T-helper 1 cell (primary cell): ENCODE measurements at places on chromosomes 4 and X.

GRCh38 chrX:7545564-7545963, 297.4 kb upstream of the VCX start:
- DNase-seq: no peak

- no peak for DNase-seq
Observed at GRCh38 chr4:130293692-130294091, 1197.7 kb downstream of the C4orf33 start.

DNA sequence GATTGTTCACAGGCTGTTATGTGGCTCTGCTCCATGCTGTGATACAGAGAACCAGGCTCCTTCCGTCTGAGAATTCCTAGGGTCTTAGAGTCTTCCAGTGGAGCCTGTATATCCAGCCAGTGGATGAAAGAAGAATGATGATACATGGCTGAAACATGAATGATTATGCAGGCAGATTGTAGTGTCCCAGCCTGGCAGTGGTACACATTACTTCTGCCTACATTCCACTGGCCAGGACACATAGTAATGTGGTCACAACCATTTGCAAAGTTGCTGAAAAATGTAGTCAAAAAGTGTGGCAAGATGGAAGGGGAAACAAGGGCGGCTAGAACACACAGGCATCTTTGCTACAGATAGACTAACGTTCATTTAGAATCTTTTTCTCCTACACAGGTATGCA, 4.5 kb upstream of the GBA3 start:
- DNase-seq: no peak

GRCh38 chr4:7412554-7412912, 22.2 kb downstream of the PSAPL1 start:
- DNase-seq: no peak

GRCh38 chr4:145541346-145541745, 59.7 kb downstream of the SMAD1 start:
- DNase-seq: no peak

GRCh38 chr4:111849746-111850284, 295.4 kb upstream of the FAM241A start:
- no peak for DNase-seq

DNA sequence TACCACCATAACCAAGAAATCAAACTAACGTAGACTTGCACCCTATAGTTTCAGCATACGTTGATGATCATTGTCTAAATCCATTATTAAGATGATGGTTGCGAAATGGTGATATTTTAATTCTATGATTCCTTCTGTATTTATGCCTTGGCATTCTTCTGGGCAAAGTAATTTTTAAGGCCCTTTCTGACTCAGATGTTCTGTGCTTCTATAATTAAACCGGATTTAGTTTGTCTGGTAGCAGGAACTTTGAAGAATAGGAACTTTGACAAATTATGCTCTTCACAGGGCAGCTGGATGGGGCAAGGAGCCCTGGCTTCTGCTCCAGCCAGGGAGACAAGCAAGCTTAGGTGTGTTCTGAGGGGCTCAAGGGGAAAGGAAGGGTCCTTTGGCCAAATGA, 23.8 kb upstream of the PLAC1 start:
- DNase-seq: no peak

DNA sequence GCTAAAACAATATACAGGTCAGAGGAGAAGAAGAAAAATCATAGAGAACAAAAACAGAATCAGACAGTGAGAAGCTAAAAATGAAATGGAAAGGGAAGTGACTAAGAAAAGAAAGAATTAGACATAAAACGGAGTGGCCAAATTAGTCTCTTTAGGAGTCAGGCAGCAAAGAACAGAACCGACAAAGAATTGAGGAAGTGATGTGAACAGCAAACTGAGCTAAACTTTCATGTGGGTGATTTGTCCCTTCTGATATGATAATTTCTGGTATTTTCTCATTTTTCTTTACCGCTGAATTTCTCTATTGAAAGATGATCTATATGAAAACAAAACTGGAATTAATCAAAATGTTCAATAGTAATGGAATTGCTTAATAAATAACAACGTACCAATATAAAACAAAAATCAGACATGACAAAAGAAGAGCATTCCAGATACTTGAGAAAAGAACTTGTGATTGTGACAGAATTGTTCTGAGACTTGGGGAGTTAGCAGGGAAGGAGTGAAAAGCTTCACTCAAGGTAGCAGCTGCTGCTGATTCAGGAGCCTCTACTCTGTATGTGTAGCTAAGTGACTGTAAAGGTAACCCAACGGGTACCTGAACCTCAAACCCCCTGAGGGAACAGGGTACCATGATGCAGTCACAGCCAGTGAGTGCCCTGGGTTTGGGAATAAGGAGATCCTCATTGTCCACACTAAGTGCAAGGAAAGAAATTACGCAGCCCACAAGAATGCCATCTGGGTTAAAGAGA, 8.8 kb downstream of the TAPT1 start:
- DNase-seq: no peak

DNA sequence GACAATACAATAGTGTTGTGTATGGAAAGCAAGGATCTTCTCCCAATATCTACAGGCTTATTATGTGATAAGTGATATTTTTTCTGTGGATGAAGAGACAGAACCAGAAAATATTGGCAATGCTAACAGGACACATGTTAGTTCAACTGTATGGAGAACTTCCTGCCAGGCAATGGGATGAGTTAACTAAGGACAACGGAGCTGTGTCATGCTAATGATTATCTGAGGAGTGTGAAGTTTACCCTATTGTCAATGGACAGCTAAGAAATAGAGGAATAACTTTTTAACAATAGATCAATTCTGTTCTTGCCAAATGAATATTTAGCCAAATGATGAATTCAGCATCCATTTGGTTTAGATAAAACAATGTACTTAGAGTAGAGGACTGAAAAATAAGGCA, 180.0 kb downstream of the GALNTL6 start:
- no peak for DNase-seq

GRCh38 chr4:152247271-152247975, 288.5 kb downstream of the FBXW7 start:
- no peak for DNase-seq

- no peak for DNase-seq
Observed at GRCh38 chr4:100590325-100590724, 72.5 kb upstream of the EMCN start.

- DNase-seq: no peak
Observed at GRCh38 chr4:55768291-55768690, 51.3 kb upstream of the EXOC1L start.

- no peak for DNase-seq
Observed at GRCh38 chr4:72352711-72353110, 216.3 kb downstream of the ADAMTS3 start.

- DNase-seq: no peak
Observed at GRCh38 chrX:101359966-101360365, 11.4 kb upstream of the TIMM8A start.
